ENCODE measurements at places on chromosomes 7 and 10.

- no peak for DNase-seq
Observed at GRCh38 chr10:96891840-96892239, 59.7 kb downstream of the LCOR start.

DNA sequence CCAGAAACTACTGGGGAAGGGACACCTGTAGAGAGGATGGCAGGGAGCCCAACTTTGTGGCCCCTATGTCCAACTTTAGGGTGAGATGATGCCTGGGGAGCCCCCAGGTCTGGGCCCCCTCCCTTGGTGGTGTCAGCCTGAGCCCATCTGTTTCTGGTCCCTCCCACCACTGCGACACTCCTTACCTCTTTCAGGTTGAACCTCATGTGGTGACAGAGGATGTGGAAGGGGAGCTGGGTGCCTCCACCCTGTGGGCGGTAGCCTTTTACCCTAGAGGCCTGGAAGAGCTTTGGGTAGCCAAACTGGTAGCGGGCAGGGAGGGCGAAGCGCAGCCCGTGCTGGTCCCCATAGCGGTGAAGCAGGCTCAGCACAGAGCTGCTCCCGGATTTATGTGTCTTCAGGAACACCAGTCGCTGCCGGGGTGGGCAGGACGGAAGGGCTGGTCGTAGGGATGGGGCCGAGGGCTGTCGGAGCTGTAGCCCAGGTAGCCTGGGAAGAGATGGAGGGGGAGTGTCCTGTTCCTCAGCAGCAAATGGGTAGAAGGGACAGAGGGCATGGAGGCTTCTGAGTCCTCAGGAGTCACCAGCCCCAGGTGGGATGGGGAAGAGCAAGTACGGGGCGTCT, 2.0 kb downstream of the GAL3ST4 start:
- DNase-seq, result no peak

GRCh38 chr7:149291036-149291780, 29.2 kb downstream of the ZNF783 start:
- DNase-seq, result no peak

DNA sequence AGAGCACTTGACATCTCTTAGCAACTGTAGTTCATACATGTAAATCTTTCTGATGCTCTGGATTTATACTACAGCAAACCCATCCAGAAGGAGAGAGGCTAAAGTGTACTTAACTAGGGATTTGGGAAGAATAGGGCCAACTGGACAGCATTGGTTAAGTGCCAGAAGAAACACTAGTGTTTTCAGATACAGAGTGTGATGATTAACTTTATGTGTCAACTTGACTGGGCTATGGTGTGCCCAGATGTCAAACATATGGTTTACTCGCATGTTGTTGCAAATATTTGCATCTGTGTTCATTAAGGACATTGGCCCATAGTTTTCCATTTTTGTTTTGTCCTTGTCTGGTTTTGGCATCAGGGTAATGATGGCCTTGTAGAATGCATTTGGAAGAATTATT, 384.7 kb upstream of the KCND2 start:
- DNase-seq, result no peak

DNA sequence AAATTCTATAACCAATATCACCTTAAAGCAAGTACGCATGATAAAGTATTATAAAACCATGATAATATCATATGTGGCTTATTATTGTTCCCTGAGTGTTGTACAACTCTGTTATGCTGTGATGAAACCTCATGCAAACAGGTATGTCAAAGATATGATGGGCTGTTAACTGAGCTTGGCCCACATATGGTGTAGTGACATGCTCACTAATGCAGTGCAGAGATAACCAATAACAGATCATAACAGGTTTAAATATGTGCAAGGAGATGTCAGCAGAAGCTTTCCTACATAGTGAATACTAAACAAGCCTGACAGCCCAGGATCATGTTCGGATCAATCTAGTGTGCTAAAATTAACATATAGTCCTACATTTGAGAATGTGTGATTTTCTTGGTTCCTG, 9.6 kb downstream of the CFTR start:
- DNase-seq, result no peak
